ENCODE measurements at places on chromosomes 1 and 21.

DNA sequence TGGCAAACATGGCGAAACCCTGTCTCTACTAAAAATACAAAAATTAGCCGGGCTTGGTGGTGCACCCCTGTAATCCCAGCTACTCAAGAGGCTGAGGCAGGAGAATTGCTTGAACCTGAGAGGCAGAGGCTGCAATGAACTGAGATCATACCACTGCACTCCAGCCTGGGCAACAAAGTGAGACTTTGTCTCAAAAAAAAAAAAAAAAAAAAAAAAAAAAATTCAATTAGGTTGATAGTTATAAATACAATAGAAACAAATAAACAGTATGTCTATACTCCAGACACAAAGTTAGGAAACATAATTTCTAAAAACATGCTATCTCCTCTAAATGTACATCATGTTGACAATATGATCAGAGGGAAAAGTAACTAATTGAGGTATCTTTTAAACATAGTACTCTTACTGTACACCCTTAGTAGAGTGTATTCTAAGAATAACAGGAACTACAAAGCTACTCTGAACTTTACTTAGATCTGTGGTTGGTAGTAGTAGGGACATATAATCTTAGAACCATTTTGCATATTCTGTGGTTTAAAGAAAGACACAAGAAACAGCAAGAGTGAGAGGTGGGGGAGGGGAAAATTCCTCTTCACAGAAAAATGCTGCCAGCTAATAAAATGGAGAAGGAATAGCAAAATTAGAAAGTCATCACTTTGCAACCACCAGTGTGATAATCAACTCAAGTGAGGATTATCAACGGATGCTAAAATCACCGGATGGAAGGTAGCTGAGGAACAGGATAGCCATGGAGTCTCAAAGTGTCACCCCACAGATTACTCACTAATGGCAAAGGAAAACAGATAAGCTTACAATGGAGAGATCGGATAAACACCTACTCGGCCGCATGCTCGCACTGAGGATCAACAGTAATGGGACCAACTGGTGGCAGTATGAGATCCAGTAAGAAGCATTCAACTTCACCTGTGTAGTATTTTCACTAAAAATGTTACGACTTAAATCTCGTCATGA lies 35.0 kb downstream of the MTOR start:
- DNase-seq, result no peak

- no peak for DNase-seq
Measured at GRCh38 chr1:115306146-115306545, 31.9 kb downstream of the NGF start.

DNA sequence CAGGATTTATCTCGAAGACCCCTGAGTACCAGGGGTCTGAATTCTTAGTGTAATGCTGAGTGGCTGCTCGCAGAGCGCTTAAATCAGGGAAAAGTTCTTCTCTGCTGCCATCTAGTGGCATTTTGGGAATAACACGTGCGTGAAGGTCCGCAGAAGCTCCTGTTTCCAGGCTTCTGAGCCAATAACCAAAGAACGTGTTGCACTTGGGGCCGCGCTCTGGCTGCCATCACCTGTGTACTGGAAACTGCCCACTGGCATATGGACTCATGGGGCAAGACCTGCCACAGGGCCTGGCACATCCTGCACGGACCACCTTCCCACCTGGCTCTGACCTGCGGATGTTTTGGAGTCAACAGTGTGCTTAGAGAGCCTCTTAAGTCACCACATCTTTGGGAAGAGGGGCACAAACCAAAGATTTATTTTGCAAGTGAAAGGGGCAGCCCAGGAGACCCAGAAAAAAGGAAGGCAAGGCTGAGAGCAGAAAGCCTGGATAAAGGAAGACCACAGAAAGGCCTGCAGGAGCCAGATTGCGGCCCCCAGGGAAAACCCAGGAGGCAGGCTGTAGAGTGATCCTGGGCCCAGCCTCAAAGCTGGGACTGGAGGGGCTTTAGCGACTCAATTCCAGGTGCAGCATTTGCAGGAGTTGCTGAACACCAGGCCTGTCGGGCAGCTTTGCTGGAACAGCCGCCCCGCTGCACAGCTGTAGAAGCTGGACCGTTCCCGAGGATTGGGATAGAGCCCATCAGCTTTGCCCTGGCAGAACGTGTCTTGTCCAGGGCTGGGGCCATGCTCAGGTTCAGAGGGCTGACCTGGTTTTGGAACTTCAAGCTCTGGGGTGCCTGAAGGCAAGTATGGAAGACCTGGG lies 13.0 kb downstream of the CHIT1 start:
- peak; percentile 61 for DNase-seq

- no peak for DNase-seq
Measured at GRCh38 chr1:44511769-44512168, 106.7 kb downstream of the RNF220 start.

DNA sequence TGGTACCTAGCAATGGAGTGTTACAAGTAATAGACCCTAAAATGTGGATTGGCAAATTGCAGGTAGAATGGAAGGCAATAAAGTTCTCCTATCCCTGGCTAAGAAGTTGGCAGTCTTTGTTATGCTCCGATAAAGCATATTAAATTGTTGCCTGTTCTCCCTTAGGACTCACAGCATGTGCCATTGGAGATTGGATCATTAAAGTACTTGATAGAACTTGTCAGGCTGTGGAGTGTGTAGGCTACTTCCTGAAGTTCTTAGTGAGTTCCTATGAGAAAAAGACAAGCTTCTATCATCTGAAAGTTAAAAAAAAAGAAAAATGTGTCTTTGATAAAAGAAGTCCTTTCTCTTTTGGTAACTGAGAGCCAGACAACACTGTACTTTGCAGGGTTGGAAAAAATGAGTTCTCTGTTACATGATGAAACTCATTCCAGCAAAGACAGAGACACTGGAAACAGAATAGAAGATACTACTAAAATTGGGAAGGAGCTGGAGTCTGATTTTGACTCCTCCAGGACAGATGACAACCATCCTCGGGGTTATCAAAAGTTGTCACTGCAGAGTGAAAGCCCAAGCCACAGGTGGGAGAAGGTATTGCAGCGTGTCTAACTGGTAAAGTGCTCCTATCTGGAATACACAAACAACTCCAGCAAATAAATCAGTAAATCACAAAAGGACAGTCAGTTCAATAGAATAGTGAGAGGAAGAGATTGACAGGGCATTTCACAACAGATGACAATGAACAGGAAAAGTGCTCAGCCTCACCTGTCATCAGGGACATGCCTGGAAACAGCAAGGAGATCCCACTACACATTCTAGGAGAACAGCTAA lies 87.5 kb upstream of the WDR26 start:
- no peak for DNase-seq

- DNase-seq, result no peak
Measured at GRCh38 chr1:115668579-115668978, 26.8 kb downstream of the VANGL1 start.

- DNase-seq, result no peak
Measured at GRCh38 chr1:22625262-22625925, 11.0 kb upstream of the C1QA start.

- no peak for DNase-seq
Measured at GRCh38 chr1:71343686-71344416, 263.0 kb upstream of the ZRANB2 start.

DNA sequence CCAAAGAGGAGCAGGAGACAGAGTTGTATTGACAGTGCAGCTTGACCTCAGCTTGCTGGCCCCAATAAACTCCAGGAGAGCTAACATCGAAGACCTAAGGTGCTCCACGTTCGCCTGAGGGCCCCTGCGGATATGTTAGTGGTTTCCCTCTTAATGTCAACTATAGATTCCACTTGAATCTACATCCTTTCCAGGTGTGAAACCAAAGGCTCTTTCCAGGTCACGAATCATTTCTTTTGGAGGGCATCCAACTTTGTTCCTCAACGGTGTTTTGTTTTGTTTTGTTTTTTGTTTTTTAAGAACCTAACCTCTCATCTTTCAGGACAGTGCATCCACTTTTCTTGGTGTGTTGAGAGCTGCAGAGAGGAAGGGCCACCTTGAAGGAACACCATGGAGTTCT lies 267.6 kb upstream of the SGIP1 start:
- no peak for DNase-seq

DNA sequence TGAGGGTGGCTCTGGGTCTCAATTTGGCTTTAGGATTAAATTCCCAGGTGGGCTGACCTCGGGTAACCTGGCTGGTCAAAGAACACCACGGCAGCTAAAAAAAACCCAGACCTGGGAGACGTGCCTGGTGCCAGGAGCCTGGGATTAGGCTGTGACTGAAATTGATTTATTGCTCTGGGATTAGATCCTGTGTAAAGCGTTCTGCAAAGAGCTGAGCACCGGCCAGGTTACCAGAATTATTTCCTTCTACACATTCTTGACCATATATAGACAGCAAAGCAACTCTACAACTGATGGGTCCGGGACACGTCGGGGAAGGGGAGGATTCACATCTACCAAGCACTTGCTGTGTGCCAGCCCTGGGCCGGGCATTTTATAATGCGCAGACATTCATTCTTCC lies 45.2 kb downstream of the TMCO4 start:
- no peak for DNase-seq

DNA sequence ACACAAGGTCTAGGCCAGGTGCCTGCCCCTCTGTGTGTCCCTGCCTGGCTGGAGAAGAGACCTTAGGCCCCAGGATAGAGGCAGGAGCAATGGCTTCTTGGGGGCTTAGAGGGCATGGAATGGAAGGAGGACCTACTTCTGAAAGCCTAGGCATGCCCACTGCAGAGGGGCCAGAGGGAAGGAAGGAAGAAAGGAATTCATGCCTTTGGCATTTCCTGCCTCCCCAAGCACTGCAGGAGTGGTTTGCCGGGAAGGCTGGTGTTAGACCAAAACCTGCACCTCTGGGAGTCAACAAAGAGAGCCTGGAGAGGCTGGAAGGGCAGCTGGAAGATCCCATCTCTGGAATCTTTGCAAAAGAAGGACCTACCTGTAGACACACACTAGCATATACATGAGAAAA lies 50.7 kb upstream of the KCNE2 start:
- DNase-seq, result no peak

DNA sequence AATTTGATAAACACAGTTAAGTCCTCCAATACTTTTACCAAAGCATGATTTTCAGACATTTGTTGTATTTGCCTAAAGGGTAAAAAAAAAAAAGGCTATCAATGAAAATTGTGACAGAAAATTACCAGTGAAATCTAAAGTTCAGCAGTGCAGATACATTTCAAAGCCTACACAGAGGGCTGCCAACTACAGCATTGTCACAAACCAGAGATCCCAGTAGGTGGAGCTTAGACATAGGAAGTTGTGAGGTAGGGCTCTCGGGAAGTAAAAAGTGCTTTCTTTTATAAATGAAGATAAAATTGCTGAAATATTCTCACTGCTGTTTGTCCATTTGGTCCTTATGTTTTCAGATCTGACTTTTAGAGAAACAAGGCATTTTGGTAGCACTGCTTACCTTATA lies 123.0 kb downstream of the DYRK1A start:
- DNase-seq, result no peak
